ENCODE measurements at places on chromosomes 12 and 14.
A peak's percentile ranks its signal among the peaks of the same experiment; 100 is the strongest.

DNA sequence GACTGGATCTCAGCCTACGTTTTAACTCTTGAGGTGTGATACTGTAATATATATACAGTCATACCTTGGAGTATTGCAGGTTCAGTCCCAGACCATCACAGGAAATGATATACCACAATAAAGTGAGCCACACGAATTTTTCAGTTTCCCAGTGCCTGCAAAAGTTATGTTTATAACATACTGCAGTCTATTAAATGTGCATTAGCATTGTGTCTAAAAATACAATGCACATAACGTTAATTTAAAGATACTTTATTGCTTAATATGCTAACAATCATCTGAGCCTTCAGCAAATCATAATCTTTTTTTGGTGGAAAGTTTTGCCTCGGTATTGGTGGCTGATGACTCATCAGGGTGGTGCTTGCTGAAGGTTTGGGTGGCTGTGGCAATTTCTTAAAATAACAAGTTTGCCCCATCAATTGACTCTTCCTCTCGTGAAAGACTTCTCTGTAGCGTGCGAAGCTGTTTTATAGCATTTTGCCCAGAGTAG is 18.9 kb downstream of the PYROXD1 start:
- no peak for DNase-seq

DNA sequence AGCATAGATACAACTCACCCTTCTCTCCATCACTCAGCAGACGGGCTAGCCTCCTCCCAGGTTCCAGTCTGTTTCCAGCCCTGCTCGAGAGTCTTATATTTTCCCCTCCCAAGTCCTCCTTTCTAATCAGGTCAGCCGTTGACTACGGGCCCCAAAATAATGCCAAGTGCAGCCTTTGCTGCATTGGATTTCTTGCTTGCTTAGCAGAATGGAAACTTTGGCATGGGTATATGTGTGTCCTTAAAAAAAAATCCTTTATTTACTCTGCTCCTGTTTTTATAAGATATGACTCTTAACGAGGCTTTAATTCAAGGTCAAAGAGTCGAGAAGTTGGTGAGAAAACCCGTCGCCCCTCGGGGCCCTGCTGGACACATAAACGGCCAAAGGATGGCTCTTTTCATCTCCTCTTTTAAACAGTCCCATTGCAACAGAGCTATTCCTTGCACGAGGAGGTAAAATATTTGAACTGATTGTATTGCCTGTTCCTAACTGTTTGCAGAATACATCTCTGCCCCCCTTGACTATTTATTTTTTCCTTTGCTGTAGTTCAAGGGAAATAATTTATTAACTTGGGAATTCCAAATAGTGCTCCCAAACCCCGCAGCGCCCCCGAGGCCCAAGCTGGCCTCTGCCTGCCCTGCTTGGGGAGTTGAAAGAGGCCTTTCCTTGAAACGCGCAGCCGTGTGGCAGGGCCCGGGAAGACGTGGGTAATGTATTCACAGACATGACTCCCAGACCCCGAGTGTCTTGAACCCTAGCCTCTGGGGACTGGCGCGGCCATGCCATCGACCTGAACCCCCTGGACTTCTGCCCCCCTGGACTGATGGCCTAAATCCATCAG is 156.5 kb upstream of the MYL2 start:
- no peak for DNase-seq

DNA sequence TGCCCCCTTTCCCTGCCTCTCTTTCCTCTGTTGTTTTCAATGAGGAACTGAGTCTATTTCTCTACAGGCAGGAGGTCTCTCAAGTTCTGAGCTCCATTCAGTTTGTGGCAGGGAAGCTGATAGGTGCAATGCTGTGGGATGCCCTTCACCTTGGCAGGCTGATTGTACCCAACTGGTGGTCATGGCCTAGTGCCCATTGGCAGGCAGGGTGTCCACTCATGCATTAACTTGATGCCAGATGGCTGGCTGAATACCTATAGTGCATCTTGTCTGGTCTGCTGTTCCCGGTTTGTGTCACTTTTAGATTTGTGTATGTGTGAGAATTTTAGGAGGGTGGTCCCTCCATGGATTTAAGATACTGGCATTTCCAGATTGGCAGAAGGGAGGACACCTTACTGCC is 20.0 kb upstream of the ITGA5 start:
- no peak for DNase-seq

- DNase-seq = peak; percentile 87
Observed at GRCh38 chr12:58529897-58530741, 390.2 kb downstream of the LRIG3 start.

DNA sequence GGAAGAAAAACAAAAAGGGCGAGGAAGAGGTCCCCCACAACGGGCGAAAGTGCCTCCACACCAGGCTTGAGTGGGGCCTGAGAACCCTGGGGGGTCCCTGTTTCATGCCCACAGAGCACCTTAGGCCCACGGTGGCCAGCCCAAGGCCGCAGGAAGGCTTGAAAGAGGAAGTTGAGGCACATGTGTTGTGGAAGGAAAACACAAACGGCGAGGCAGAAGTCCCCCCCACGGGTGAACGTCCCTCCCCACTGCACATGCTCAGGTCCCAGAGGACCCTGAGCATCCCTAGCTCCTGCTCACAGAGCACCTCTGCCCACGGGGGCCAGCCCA is 371.5 kb downstream of the ALG10 start:
- no peak for DNase-seq

DNA sequence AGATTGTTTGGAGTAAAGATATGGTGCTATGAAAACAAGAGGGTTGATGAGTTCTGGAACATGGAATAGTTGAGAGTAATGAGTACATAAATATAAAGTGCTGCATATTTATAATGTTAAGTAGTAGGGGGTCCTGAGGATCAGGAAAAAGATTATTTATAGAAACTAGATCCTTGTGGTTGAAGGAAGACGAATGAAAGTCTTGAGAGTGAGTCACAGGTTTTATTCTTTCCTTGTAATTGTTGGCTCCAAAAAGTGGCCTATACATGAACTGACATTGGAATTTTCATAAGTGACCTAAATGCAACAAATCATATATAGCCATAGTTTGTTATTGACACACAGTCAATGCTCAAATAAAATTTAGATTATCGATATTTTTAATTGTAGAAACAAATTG is 440.4 kb upstream of the PRICKLE1 start:
- no peak for DNase-seq

DNA sequence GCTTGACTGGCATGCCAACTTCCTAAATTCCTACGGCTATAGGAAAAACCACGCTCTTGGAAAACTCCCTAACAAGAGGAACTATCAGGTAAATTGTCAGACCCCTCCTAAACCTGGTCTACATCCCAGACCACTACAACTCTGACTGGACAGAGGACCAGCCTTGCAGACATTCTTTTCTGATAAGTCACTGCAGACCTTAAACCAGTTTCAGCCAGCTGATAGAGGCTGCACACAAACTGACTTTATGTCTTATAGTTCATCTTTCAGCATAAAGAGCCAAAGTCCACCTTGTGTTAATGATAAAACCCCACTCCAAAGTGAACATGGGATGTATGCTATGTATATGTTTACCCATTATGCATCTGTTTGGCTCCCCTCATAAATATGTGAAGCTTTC is 166.6 kb downstream of the KTN1 start:
- no peak for DNase-seq

GRCh38 chr12:132222096-132222807 is 78.0 kb downstream of the NOC4L start:
- no peak for DNase-seq

DNA sequence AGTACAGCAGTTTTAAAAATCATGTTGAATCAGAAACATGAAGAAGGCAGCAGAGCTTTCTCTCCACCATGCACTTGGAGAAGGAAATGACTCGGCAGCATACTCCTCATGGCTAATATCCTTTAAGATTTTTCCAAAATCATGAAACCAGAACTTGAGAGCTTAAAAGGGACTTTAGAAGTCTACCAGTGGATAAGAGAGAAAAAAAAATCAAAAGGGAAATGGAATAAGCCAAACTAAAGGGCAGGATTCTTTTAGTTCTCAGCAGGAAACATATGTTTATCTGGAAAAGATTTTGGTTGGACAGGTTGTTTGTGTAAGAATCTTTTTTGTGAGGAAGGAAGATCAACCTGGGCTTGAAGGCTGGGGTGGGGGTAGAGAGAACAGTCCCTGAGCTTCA is 111.8 kb downstream of the PRKCH start:
- DNase-seq = no peak

GRCh38 chr14:30528778-30529642 is 29.9 kb upstream of the G2E3 start:
- DNase-seq = no peak

DNA sequence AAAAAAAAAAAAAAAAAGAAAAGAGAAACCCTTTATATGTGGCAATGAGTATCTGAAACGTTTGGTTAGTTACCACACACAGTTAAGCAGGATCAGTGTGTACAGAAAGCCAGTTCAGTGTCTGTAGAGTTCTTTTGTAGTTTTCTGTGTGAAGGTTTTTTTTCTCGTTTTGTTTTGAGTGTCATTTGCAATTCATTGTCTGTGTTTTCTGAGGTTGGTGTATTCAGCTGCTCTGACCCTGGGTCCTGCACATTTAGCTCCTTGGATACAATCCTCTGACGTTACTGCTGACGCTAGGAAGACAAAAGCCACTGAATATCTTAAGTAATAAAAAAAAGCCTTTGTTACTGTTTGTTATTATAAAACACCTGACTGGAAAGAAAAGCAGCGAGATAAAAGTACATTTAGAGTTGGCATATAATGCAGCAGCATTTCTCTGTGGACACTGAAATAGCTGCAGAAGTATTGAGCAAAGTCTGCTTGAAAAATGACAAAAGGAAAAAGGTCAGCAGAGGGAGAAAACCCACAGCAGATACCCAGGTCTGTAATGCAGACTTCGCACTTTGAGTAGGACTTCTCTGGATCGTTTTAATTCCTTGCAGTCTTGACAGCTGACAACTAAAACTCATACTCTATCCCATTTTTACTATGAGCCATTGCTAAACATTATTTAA is 89.0 kb downstream of the POLR3B start:
- no peak for DNase-seq

DNA sequence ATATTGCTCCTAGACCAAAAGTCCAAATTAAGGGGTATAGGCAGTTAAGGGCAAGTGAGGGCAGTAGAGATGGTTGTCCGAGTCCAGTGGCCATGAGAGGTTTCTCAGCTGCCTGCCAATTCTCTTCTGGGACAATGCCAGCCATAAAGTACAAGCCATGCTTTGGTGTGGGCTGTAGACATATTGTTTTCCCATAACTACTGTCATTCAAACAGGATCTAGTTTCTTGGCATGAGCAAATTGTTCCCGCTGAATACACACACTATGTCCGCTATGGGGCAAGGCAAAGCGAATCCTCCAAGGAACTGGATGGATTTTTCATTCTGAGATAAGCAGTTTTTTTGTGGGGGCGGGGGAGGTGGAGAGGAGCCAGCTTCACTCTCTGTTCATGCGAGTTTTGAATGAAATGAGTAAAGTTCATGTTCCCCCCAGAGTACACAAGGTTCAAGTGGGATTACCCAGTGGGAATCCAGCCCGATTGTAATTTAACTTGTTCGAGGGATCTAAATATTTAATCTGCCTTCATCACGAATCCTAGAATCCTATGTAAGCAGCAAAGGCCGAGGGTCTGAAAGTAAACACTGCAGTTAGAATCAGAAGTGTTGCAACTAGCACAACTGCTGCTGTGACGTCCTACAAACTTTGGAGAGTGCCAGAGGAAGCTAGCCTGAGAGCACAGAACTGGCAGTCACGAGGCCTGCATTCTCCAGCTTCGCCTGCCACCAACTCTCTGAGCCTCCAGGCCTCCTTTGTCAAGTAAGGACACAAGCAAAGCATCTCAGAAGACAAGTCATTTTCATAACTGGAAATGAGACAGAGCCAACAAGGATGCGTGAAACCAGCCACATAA is 137.0 kb downstream of the CRADD start:
- no peak for DNase-seq
